ENCODE measurements at places on chromosomes 2 and 18. TPM values are rescaled to one million over a fixed set of nuclear protein-coding genes. Genes with fewer than 3 reads are reported as not detected.

GRCh38 chr2:85797263-85797660 is 43.5 kb downstream of the ATOH8 start:
- DNase-seq: no peak

DNA sequence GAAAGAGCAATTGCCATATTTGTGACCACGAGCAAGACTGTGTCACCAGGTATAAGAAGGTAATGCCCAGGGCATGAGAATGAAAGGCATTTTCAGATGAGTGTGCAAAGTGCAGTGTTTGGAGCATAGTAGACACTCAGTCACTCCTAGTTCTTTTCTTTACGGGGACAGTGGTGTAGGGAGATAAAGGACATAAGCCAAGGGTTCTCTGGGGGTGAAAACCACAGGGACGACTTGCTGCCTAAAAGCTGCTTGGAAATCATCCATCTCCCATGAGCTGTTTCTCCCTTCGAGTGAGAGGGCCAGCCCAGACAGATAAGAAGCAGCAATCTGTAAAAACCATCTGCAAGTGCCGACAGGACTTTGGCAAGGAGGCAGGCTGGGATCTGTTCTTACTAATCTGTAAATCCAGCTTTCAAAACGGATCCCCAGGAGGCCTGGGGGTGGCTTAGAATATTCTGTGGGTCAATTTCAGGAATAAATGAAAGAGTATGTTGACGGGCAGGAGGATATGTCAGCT is 221.6 kb downstream of the LPIN1 start:
- peak; percentile 22 for DNase-seq

DNA sequence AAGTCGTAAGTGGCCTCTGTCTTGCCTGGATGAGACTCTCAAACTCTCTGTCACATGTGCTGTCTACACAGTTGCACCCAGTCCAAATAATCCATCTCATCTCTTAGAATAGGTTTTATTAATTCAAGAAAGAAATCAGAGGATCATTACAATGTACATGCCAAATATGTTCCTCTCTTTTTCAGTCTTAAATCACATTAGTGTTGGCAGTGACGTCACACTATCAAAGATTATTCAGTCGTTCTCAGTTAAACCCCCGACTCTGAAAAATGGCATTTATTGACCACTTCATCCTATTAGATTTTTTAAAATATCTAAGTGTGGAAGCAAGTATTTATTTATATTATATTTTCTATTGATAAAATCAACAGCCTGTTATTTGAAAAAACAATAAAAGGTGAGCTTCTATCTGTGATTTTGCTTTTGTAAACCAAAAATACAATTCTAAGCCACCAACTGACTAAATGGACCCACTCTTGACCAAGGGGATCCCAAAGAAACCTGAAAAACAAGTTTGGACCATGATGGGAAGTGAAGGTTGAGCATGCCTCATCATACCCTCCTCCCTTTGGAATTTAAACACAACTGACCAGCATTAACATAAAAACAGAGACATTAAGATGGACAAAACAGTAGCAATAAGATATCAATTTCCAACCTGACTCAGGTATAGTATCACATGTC is 1894.4 kb upstream of the LRRTM1 start:
- DNase-seq: no peak

DNA sequence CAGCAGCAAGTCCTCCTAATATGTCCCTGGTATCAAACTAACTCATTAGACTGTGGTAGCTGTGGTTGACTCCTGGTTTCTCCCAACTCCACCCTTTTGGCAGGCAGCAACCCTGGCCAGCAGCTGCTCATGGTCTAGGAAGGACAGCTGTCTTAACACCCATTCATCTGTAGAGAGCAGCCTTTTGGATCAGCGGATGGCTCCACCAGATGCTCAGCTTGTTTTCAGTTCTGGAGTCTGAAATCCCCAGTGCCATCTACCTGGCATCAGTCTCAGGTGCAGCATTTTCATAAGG is 100.5 kb downstream of the SPOPL start:
- DNase-seq: no peak

DNA sequence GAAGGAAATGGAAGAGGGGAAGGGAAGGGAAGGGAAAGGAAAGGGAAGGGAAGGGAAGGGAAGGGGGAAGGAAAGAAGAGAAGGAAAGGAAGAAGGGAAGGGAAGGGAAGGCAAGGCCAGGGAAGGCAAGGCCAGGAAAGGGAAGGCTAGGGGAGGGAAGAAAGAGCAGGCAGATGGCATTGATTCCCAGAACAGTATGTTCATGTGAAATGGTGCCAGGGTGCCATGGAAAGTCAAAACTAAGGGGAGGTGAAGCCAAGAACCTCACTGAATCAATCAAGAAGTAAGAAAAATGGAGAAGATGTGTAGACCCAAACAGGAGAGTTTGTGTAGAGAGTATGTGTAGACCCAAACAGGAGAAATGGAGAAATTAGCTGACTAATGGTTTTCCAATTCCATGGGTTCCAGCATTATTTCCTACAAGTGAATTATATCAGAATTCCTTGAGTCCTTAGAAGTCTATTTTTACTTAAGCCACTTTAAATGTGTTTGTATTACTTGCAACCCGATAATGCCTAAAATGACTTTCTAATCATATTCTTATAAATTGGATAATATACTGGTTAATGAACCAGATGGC is 367.6 kb downstream of the TXNL1 start:
- no peak for DNase-seq

DNA sequence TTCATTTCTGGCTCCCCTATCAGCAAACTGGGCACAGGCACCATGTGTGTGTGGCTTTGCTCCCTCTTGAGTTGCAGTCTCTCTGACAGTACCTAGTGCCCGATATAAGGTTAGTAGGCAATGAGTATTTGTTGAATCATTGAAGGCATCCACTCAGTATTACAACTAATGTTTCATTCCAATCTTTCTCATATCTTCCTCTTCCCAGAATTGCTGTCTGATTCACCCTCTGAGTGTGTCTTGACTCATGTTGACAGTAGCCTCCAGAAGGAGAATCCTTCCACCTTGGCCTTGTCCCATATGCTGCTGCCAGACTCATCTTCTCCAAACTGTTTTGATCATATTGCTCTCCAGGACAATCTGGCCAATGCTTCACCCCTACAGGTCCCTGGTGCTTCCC is 202.5 kb downstream of the LRRTM1 start:
- peak; percentile 97 for DNase-seq

- DNase-seq: peak; percentile 63
Measured at GRCh38 chr2:98269274-98269673, 77.0 kb upstream of the CNGA3 start.

GRCh38 chr2:54176577-54176976 is 61.2 kb downstream of the ACYP2 start:
- peak; percentile 46 for DNase-seq

- peak; percentile 13 for DNase-seq
Measured at GRCh38 chr2:236562434-236562833, 7.2 kb upstream of the ACKR3 start.

GRCh38 chr2:72915907-72916742 is 1.2 kb upstream of the EMX1 start:
- DNase-seq: no peak

DNA sequence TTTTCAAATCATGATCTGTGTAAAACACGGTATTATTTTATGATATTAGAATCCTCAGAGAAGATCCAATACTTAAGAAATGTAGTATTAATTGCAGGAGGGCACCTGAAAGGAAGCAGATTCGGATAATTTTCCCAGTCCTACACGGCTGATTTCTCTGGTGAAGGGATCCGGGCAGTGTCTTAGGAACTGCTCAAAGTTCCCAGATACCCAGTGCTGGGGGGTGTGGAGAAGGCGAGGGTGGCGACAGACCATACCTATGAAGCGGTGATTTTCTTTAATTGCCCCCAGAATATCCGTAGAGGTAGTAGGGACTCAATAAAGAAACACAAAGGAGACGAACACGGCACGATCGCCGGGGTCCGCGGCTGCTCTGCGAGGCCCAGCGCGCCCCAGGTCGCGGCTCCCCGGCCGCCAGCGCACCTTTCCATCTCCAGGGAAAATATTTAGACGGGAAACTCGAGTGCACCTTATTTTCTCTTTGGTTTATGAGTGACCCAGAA is 1.4 kb upstream of the SOX11 start:
- peak; percentile 6 for DNase-seq

DNA sequence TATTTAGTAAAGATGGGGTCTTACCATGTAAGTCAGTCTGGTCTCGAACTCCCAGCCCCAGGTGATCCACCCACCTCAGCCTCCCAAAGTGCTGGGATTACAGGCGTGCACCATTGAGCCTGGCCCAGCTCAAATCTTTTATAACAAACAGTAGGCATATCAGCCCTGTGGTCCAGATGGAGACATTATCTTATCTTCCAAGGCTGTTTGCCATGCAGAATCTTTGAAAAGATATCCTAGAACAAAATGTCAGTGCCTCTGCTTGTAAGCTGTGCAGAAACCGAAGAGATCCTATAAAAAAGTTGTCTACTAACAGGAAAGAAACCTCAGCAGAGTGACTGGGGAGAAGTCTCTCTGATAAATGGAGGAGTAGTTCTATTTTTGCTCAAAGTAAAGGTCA is 142.1 kb downstream of the PTH2R start:
- no peak for DNase-seq

DNA sequence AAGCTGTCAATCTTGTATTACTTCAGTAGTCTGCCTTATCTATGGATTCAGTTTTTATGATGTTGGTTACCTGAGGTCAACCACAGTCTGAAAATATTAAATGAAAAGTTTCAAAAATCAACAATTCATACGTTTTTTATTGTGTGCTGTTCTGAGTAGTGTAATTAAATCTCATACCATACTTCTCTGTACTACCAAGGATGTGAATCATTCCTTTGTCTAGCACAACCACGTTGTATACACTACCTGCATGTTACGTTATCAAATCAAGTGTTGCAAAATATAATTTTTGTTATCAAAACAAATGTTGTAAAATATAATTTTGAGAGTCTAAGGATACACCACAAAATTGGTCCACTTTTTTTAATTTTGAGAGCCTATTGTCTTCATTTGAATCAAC is 590.2 kb upstream of the SETBP1 start:
- DNase-seq: no peak

GRCh38 chr2:202720226-202720625 is 85.5 kb downstream of the FAM117B start:
- no peak for DNase-seq

DNA sequence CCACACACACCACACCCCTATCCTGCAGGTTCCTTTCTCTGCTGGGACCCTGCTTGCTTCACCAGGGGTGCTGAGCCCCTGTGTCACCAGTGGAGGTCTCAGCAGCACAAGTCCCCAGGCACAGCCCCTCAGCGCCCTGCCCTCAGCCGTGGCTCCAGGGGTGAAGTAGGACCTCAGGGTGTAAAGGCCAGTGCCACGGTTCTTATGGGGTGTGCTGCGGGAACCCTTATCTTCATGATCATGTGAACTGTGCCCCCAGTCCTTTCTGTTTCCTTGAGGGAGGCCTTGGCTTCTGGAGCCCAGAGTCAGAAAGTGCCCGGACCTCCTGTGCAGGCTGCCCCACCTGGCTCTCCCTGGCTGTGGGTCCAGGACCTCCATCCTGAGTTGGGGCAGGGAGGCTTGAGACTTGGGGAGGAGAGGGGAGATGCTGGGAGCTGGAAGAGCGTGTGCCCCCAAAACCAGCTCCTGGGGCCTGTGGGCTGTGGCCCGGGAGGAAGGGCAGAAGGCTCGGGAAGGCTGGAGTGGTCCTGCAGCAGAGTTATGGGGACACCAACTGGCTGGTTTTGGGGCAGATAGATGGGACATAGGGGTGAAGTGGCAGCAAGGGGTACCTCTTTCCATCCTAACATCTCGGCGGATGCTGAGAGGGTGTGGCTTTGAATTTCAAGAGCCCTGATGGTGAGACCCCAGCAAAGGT is 20.2 kb upstream of the KLF11 start:
- no peak for DNase-seq

DNA sequence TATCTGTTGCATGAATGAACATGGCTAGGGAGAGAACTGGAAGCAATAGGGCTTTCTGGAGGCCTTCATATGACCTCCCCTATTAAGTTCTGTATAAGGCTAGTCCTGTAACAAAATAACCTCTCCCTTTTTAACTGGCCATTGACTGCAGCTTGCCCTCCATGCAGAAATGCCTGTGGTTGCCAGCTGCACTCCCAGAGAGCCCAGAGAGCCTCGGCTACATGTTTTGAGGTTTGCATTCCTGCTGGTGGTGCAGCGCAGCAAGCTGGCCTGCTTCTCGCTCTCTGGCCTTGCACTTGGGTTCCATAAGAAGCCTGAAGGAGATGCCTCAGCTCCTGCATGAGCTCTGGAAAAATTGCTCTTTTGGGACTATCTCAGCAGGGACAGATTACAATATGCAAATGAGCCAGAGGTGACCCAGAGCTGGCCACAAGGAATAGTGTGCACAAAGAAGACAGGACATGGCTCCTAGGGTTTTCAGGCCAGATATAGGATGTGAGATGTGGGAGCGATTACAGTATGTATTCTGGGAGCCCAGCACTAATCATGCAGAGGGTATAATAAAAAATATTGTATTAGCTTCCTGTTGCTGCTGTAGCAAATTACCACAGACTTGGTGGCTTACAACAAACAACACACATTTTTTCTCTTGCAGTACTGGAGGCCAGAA is 186.7 kb downstream of the INSIG2 start:
- DNase-seq: no peak

GRCh38 chr2:234994438-234995321 is 42.9 kb downstream of the SH3BP4 start:
- no peak for DNase-seq

- no peak for DNase-seq
Measured at GRCh38 chr18:47151439-47151838, 1.1 kb upstream of the HDHD2 start.

DNA sequence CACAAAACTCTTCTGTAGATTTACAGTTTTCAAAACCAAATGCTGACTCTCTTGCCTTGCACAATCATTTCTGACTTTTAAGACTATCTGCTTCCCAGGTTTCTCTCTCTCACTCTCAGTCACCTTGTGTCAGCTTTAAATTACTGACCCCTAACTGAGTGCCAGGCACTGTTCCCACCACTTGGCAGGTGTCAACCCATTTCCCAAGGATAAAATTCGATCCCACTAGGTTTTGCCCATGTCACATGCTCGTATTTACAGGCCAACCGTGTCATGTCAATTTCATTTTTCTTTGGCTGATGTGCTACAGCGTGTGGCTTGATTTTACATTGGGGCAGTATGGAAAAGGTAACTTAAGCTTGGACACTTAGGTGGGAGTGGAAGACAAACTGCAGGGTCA is 26.1 kb upstream of the LMAN1 start:
- no peak for DNase-seq

DNA sequence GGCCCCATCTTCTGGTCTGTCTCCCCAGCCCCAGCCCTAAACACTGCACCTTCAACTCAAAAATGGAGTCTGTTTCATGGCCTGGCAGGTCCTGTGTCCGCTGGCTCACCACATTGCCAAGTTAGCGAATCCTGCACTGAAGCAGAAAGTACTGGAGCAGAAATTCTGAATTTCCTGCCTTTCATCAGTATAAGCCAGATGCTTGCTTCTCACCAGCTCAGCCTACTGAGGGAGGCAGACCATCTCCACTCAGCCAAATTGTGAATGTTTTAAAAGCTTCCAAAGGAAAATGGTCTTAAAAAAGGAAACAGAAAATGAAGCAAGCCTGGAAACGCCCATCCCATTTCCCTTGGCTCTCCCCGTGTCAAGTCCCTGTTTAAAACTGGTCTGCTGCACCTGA is 157.8 kb downstream of the C1D start:
- DNase-seq: no peak

C2orf78 gene
- not detected for polyA plus RNA-seq

CPO gene
- polyA plus RNA-seq: not detected

XDH gene
- polyA plus RNA-seq: 0.80 TPM

RIT2 gene
- not detected for polyA plus RNA-seq

C2orf74 gene
- 21.9 TPM for polyA plus RNA-seq

MC5R gene
- not detected for polyA plus RNA-seq

TSPYL6 gene
- polyA plus RNA-seq: not detected

ABCG5 gene
- not detected for polyA plus RNA-seq

VAMP5 gene
- polyA plus RNA-seq: 121 TPM
